Body of pancreas (tissue), 4 donors: ENCODE measurements at places on chromosomes 7 and 10.

GRCh38 chr7:92754919-92755581 lies 81.3 kb downstream of the CDK6 start:
- no peak for DNase-seq

DNA sequence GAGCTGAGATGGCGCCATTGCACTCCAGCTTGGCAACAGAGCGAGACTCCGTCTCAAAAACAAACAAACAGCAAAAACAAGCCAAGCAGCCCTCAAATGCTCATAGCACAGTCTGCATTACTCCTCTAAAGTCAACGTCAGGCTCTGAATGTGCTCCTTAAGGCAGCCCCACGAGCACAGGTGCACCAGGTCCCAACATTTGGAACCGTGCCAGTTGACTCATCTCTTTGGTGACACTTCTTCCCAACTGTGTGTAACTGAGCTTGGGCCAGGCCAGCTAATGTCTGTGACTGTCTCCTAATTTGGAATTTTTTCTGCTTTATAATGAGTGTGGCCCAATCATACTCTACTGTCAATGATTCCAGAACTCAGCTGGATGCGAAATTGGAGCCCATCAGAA lies 66.3 kb upstream of the EFCAB10 start:
- no peak for DNase-seq

DNA sequence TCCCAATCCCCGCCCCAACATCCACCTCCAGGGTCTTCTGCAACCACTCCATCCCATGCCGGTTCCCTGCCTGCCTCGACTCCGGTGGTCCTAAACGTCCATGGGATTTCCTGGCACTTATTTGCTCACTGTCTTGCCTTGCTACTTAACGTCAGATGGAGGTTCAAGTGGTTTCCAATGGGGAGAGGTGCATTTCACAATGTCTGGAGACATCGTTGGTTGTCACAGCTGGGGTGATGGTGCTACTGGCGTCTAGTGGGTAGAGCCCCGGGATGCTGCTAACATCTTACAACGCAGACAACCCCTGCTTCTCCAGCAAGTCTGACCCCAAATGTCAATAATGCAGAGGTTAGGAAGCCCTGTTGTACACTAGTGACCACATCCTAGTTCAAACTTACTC lies 82.9 kb upstream of the ANLN start:
- no peak for DNase-seq

GRCh38 chr10:62492012-62492869 lies 118.1 kb downstream of the ZNF365 start:
- no peak for DNase-seq

DNA sequence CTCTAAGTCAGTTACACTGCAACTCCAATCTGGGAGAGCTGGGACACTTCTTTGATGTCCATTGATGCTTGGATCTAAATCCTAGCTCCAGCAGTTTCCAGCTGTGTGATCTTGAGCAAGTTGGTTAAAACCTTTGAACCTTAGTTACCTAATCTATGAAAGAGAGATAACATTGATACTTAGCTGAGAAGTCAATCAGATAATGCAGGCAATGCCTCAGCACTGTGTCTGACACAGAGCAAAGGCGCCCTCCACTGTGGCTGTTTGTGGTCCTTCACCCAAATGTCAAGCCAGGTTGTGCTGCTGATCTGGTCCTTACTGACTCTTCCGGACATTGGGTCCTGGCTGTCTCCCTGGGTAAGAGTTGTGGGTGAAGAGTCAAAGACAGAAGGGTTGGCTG lies 20.2 kb downstream of the DNTT start:
- no peak for DNase-seq

GRCh38 chr10:5393529-5393928 lies 11.1 kb downstream of the TUBAL3 start:
- DNase-seq, result no peak

GRCh38 chr7:41027428-41028115 lies 675.3 kb downstream of the INHBA start:
- DNase-seq, result no peak

GRCh38 chr10:25522946-25523608 lies 348.3 kb downstream of the GPR158 start:
- DNase-seq, result no peak

GRCh38 chr7:107559864-107560263 lies 3.9 kb downstream of the COG5 start:
- no peak for DNase-seq

- DNase-seq, result no peak
Observed at GRCh38 chr10:4391683-4392082, 434.3 kb upstream of the AKR1E2 start.

GRCh38 chr10:100509241-100509840 lies 10.3 kb downstream of the SEC31B start:
- no peak for DNase-seq
